Cerebellar nuclear complex (tissue), 1 donor: ENCODE measurements at places on chromosomes 2 and 18.

DNA sequence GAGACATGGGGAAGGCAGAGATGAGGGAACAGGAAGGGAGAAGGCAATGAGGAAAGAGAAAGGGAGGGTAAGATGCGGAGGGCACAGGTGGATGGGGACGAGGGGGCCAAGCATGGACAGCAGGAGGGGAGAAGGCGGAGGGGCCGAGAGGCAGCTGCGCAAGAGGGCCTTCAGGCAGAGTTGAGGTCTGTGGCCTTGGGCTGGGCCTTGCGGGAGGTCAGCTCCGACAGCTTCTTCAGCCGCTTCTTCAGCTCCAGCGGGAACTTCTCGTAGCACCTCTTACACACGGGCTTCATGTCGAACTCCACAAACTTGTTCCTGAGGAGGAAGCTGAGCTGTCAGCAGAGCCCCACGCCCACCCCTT, 6.9 kb upstream of the GPR17 start:
- no peak for DNase-seq

DNA sequence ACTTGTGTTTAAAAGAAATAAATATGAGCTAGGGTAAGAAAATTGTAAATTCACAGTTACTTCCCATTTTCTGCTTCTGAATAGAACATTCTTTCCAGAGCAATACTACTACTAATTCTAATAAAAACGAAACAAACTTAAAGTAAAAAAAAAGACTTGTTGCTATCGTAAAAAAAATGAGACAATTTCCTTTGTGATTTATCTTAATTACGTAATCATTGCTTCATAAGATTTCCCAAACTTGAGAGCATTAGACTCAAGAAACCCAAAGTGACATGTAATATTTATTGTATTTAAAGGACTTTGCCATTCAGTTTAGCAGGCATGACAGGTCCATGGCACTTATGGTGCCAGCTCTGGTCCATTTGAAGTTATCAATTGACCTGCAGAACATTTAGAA, 153.8 kb downstream of the AQP4 start:
- no peak for DNase-seq

- no peak for DNase-seq
These were observed 83.0 kb downstream of the NPAS2 start for GRCh38 chr2:100902817-100903405.

DNA sequence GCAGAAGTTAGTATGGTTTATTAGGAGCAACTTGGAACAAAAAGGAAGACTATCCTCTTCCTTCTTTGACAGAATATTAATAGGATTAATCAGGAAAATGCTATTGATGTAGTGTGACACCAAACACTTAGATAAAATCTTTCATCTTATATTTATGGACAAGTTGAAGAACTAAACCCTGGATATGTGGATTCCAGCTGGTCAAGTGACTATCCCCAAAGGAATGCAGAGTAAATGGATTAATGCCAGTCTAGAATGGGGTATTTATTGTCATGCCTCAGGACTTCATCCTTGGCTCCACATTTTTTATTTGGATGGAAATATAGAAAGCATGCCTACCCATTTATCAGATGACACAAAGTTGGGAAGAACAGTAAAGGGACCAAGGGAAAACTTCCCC, 124.0 kb upstream of the TTC39C start:
- DNase-seq = no peak
